ENCODE measurements at places on chromosomes 12 and 14.

DNA sequence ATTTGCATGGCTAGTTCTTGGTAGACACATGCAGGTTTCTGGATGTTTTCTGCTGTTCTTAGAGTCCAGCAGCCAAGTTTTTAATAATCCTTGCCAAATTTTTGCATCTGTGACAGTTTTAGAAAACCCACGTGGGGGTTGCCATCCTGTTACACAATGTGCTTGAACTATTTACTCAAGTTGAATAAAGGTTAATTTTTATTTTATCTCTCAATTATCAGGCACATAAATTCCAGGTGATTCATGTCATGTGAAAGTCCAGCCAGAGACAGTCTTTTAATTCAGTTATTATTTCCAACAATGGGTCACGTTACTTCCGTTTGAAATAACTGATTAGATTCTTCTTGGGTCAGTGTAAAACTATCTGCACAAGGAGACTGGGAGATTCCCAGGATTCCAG, 15.7 kb downstream of the MYRFL start:
- no peak for DNase-seq

DNA sequence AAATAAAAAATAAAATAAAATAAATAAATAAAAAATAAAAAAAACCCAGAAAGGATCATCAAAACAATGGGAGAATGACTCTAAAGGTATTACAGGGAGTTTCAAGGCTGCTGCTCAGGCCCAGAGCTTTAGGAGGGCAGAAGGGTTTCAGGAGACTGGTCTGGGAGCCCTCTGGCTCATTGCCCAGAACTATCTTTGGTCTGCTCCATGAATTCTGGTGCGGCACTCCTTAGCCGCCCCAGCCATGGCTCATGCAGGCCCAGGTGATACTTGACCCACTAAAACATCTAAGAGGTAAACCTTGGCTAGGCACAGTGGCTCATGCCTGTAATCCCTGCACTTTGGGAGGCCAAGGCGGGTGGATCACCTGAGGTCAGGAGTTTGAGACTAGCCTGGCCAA, 14.7 kb upstream of the TMED10 start:
- DNase-seq = no peak

- no peak for DNase-seq
These were observed 69.4 kb upstream of the RHOJ start for GRCh38 chr14:63134801-63135200.

DNA sequence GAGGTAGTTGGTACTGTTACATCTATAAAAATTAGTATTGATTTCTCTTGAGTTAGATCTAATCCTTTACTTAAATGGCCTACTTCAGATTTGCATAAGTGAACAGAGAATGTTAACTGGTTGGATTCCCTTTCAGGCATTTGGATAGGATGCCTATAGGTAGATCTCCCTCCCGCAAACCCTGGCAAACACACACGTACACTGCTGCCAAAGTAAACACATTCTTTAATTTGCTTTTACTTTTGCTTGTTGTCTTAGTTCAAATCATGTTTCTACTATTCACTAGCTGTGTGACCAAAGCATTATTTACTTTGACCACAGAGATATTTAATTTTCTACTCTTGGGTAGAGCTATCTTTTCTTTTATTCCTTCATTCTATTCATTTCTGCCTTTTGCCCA, 936.1 kb upstream of the FBXO33 start:
- no peak for DNase-seq

Measured in hematopoietic multipotent progenitor cell treated with erythropoietin and hydrocortisone succinate and interleukin-3 and kit ligand, for 15 days (in vitro differentiated cells).